Psoas muscle (tissue), 8 donors: ENCODE measurements at places on chromosomes 2 and 18. TPM values are rescaled to one million over a fixed set of nuclear protein-coding genes. Genes with fewer than 3 reads are reported as not detected.

The GAL3ST2 gene
- not detected for total RNA-seq

- DNase-seq = no peak
Observed at GRCh38 chr2:46114996-46115395, 182.2 kb upstream of the EPAS1 start.

DNA sequence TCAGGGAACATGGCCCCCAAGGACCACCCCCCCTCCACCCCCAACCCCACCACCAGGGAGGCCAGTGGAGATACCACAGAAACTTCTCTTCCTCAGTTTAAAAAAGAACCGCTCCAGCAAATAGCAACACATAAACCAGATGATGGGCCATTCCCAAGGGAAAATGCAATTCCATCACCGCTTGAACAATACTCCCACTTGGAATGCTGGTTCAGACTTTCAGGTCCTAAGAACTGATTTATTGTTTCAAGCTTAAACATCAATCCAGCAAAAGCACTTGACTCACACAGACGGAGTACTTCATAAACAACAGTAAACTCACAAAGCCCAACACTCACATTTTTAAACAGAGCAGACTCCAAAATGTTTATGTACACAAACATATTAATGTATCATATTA lies 6.9 kb downstream of the HDAC4 start:
- no peak for DNase-seq

The LRRC30 gene
- 1.4 TPM for total RNA-seq

DNA sequence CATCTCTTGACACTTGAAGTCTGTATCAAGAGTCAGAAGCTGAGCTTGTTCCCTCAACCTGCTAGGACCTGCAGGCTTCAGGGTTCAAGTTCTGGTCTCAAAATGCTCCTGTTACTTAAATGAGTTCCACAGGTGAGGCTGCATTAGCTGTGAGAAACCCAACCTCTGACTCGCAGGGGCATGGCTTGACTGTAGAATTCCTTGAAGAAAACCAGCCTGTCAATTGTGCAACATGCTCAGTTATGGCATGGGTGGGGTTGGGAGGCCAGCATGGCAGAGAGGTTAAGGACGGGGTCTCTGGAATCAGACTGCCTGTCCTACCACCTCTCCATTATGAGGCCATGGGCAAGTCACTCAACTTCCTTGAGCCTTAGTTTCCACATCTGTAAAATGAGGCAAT lies 235.8 kb downstream of the EN1 start:
- DNase-seq = no peak

DNA sequence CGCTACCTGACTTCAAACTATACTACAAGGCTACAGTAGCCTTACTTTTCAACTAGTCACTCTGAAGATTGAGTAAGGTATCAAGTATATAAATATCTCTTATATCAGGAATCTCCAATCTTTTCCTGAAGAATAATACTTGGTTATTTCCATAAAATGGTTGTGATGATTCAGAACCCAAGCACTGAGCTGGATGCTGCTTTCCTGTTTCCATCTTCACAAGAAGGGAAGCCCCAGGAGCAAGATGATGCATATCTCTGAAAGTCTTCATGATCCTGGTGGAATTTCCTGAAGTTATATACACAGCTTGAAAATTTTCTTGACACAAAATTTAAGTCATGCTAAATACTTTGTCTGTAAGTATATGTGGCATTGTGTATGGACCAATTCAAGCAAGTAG lies 243.9 kb upstream of the TANK start:
- no peak for DNase-seq

DNA sequence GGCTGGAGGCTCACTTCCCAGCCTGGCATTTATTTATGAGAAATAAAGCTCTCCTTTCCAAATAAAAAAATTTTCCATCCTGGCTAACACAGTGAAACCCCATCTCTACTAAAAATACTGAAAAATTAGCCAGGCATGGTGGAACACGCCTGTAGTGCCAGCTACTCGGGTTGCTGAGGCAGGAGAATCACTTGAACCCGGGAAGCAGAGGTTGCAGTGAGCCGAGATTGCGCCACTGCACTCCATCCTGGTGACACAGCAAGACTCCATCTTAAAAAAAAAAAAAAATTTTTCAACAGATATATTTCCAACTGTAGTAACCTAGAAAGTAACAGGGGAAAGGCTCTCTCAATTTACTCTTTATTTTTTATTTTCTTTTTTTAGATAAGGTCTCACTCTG lies 6.1 kb upstream of the PCBP1 start:
- DNase-seq = no peak

DNA sequence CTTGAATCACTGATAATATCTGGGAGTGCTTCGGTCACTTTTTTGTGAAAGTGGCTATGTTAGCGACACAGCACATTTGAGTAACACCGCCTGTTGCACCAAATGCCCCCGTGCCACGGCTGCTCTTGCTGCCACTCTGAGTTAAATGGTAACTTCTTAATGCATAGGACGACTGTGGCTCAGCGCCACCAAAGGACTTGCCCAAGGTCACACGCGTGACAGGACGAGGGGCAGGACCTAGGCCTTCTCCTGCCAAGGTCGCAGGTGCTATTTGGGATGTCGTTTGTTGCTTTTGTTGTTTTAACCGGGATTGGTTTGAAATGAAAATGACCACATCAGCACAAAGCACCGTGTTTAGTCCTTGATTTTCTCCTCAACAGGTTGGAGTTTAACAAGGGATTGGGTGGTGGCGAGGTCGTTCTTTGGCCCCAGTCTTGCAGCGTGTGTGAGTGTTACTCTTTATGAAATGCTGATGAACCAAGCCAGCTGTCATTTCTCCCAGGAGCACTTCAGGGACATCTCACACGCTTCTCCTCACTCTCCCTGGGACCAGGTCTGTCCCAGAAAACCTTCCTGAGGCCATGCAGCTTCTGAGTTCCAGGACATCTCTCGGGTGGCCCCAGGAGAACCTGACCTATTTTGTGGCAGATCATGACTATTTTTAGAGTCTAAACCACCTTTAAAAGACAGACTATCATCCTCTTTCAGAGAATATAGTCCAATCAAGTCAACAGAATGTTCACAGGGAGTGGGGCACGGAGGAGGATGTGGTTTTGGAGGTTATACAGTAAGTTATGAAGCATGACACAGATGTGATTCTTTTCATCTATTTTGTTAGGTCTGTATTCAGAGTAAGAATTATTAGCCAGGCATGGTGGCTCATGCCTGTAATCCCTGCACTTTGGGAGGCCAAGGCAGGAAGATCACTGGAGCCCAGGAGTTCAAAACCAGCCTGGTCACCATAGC lies 49.9 kb downstream of the MTCL1 start:
- no peak for DNase-seq

DNA sequence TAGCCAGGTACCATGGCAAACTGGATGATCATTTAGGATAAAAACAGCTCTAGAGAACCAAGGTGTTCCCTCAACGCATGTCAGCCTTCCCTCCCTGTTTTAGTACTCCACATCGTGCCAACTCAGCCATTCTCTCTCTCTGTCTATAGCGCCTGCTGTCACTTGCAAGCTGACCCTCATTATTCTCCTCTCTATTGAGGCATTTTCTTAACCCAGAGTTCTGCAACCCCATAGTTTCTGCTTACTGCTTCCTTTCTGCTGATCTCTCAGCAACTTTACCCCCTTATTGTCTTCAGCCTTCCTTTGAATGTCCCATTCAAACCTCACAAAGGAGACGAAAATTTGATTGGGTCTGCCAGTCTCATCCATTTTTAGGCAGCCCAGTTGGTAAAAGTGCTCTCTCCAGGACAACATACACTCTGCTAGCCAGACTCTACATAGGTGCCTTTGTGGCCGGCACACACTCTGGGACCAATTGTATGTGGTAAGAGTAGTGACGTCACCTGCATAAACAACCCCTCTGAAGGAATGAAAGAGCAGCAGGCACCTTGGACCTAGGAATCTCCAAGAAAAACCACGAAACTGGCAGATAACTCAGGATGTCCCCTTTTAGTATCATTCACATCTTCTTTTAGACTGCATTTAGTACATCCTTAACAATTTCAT lies 367.2 kb upstream of the KCNH7 start:
- no peak for DNase-seq

The EN1 gene
- 1.1 TPM for total RNA-seq

DNA sequence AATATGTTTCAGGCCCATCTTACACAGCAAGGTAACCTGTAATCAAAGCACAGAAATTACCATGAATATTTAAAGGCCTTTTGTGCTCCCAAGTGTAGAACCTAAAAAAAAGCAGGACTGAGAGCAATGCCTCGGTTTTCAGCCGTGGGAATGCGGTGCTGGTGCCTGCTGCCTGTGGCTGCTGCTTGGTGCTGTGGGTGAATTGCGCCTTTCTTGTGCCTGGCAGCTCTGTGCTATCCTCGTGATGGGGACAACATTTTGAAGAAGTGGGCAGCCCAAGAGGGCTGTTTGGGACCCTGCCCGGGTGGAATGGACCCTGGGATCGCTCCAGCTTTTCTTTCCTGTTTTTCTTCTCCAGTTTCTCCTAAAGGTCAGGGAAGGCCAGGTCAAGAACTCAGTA lies 91.2 kb downstream of the ASAP2 start:
- DNase-seq = no peak

The BCL11A gene
- 0.55 TPM for total RNA-seq
